IPS DF 6.9 (cell line): ENCODE measurements at places on chromosomes 5 and 9.

- DNase-seq, result no peak
These were observed 1991.3 kb upstream of the C9orf72 start for GRCh38 chr9:29564564-29564963.

DNA sequence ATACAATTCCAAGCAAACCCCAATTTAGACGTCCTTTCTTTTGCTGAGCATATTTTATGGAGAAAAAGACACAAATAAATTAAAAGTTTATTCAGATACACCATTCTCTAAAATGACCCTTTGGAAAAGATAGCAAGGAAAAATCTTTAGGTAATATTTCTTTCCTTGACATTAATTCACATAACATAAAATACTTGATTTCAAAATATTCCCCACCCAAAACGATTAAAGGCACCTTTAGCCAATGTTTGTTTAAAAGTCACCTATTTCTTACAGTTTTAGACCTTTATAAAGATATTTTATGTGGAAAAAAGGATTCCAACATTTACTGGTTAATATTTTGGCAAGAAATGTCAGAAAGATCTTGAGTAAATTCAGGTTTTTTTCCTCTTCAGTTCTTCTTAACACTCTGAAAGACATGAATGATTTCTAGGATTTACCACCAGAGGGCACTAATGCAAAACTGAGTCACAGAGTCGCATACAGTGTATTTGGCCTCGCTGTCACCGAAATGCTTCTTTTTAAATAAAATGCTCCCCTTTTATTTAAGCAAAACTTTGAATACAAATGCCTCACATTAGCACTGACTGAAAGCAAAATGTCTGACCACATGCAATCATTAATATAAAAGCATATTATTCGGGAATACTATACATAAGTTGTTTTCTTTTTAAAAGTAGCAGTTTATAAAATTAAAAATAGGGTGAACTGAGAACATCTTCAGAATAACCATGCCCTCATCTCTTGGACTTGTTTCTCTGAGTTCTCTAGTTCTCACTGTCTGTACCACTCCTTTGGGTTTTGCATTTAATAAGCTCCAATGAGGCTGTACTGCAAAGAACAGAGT is 122.5 kb downstream of the SLC1A3 start:
- DNase-seq, result no peak

- DNase-seq, result no peak
These were observed 6.9 kb upstream of the GSN start for GRCh38 chr9:121261107-121261460.

DNA sequence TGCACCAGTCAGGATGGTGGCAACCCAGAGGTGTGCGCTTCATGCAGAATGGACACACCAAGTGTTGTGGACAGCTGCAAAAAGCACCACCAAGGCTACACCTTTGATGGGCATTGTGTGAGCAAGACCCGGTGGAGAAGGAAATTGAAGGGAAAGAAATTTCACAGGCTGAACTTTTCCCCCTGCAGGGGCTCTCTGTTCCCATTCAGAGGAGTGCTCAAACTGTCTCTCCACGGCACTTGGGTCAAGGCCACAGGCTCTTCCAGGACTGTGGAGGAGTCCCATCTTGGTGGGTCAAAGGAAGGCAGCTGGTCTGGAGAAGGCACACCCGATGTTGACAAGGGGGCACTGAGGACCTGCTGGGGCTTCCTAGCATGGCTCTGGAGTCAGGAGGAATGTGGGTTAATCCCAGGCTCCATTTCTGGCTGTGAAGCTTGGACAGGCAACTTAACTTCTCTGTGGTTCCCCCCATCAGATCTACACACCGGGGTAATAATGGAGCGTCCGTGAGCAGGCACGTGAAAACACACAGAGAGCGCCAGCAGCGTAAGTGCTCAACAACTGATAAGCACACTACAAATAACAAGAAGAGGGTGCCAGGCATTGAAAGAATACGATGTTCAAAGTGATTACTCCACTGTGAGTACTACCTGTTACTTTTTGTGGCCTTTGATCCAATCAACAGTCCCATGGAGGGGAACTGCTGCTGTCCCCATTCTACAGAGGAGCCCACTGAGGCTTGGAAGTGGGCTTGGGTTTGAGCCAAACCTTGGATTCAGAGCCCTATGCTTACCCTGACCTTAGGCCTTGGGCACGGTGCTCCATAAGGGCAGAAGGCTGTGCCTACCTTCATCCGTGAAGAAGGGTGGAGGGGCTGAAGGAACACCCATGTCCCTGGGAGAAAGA is 34.2 kb upstream of the TIFAB start:
- no peak for DNase-seq

DNA sequence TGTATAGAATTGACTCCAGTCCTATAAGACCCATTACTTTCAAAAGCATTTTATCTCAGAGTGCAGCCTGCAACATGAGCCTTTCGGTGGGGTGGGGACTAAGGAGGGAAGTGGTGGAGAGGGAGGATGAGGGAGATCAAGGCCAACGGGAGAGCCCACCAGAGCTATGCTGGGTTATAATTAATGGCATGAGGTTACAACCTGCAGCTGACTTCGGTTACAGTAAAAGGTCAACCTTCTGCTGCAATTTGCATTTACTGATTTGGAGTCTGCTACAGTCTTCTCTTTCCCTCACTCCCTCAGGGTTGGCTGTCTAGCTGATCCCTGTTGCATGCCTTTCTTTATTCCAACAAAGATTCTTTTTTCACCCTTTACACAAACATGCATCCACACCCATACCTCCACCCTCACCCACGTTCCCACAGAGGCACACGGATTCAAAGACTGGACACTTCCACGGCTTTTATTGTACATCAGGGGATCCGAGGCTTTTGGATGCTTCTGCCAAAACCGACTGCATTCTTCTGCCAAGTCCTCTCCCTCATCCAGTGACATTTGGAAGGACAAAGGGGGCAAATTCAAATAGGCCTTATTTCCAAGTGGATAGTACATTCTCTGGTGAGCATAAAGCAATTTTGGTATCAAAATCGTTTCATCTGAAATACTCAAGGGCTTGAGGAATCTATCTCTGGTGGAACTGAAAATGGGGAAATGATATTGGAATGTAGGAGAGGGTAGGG is 381.2 kb downstream of the NFIB start:
- DNase-seq, result no peak

DNA sequence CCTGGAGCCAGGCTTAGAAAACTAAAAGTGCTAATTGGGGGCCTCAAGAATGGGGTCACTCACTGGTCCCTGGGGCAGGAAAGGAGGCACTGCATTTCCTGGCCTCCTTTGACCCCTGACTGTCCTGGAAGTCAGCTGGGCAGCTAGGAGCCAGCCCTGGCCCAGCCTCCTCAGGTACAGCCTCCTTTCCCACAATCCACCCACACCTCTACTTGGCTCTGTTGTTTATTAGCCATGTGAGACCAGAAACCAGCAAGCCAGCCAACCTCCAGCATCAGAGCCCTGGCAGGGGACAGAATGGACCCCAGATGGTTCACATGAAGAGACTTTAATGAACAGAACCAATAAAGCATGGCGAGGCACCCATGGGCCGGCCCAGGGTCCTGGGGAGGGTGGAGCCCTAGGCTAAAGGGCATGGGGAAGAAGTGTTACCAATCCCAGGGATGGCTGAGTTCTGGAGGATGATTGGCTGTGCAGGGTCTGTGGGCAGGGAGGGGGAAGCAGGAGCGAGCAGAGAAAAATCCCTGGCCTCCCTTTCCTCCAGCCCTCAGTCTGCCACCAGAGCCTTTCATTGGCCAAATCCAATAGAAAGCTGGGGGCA is 55.3 kb upstream of the ANGPTL2 start:
- DNase-seq, result no peak

DNA sequence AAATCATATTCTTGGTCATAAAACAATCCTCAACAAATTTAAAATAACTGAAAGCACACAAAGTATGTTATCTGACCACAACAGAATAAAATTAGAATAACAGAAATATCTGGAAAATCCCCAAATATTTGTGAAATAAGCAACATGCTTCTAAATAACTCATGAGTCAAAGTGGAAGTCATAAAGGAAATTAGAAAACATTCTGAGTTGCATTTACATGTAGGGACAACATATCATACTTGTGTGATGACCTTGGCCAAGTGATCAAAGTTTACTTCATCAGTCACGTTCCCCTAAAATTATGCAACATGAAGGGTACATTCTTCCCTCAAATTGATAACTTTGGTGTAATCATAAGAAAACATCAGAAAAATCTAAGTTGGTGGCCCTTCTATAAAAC is 64.7 kb downstream of the CSF2 start:
- no peak for DNase-seq

GRCh38 chr5:78126536-78126935 is 168.0 kb downstream of the AP3B1 start:
- DNase-seq, result no peak

DNA sequence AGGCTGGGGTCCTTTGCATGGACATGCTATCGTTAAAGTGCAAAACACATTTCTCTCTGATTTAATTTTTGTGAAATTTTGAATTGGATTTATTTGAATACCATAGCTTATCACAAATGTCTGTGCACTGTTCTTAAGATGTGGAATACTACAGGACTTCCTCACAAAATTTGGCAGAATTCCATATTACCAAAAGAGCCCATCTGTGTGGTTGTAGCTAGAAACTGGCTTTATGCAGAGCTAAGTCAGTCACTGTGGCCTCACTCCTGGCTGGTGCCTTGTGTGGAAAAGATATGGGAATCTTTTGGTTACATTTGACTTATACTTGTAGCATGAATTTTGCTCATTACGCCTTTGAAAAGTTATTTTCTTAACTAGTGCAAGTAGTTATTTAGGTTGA is 35.5 kb downstream of the ACO1 start:
- no peak for DNase-seq

DNA sequence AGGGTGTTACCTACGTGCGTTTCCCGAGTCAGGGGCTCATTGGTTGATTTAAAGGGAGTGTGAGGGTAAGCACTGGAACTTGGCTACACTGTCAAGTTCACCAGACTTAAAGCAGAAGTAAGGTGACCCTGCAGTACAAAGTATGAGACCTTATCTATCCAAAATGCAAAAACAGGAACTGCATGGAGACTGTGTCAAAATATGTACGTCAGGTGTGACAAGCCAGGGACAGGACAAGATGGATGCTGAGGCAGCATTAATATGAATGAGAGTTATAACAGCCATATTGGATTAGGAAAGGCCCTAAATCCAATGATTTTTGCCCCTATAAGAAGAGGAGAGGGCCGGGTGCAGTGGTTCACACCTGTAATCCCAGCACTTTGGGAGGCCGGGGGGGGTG is 15.4 kb upstream of the SUSD3 start:
- no peak for DNase-seq

DNA sequence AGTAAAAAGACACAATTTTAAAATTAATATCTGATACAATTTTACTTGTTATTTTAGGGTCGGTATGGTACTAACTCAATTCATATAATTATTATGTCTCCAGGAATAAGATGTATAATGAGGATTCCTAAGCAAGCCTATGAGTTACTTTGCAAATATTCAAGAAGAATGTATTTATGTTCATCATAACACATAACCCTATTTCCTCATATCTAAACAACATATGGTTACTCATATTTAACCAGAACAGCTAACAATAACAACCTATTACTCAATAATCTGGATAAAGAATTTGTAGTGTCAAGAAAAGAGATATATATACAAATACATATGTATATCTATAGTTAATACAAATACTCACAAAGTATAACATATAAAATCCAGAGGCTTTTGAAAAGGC is 285.9 kb downstream of the ARL15 start:
- DNase-seq, result no peak

DNA sequence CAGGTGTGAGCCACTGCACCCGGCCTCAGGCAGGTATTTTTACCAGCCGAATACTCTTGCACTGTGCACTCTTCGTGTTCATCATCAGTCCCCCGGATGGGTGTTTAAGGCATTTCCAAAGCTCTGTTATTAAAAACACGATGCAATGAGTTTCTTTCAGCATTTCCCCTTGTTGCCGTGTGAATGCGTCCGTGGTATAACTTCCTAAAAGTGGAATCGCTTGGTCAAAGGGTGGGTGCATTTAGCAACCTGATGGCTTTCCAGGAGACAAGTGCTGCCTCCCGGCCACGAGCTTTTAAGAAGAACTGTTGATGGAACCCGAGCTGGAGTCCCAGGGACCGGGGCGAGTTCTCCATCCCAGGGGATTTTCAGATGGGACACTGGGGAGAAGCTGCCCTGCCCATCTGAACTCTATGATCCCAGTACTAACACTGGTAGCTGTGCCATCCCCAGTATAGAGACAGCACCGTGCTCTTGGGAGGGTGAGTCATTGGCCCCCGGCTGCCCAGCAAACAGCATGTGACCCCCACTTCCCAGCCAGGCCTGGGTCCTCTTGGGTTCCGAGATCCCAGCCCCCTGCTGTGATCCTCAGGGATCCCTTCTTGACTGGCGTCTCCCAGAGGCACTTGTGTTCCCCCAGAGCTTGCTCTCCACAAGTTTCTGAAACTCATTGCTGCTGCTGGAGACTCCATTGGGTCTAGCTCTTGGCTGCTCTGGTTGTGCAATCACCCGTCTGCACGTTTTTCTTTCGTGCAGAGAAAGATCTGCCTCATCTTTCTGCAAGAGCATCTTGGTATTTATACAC is 169.5 kb upstream of the IER5L start:
- DNase-seq, result no peak

GRCh38 chr9:93452710-93453046 is 703 bp downstream of the FAM120AOS start:
- DNase-seq, result no peak

DNA sequence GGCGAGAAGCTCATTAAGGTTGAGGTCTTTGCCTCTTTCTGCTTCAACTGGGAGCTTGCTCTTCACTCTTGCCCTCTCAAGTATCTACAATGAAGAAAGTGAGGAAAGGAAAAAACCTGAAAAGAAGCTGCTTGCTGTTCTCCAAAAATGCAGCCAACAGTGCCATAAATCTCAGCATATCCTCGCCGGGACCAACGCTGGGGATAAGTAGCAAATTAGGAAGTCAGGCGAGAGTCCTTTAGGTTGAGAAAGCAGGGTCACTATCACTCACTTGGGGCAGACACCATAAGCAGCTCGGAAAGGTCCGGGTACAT is 399 bp downstream of the NUP155 start:
- no peak for DNase-seq

DNA sequence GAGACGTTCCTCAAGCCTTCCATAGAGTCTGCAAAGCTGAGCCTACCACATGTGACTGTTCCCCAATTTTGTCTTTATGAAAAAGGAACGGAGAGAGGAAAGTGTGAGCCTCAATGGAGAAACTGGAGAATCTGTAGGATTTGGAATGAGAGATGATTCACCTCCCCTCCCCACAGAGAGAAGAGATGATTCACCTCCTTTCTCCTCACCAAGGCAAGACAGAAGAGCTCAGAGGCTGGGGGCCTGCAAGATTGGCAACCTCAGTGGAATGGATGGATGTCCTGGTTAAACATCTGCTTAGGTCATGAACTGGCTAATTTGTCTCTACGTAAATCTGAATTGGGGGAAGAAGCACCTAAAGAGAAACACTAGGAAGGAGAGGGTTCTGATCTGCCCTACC is 17.0 kb upstream of the MOCS2 start:
- no peak for DNase-seq

- no peak for DNase-seq
These were observed 78.2 kb downstream of the CYFIP2 start for GRCh38 chr5:157343842-157344790.

DNA sequence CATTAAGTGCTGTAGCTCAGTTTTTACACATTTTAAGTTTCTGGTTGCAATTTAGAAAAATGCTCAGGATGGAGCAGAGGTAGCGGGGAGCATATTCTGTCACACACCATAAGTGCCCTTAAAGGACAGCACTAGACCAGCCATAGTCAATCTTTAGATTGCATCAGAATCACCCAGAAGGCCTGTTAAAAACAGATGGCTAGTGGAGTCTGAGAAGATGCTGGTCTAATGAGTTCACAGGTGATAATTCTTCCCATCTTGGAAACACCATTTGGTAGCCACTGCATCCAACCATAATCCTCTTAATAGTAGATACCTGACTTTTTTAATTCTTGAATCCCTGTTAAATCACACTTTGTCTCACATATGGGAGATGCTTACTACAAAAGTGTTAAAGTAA is 113.2 kb downstream of the CDH18 start:
- DNase-seq, result no peak
